ENCODE measurements at places on chromosomes 2 and 18.
A peak's percentile ranks its signal among the peaks of the same experiment; 100 is the strongest.

- DNase-seq: no peak
Observed at GRCh38 chr18:76823161-76823538, 793 bp downstream of the ZNF236 start.

GRCh38 chr2:26696351-26696816 is 3.9 kb downstream of the KCNK3 start:
- DNase-seq: no peak

- DNase-seq: no peak
Observed at GRCh38 chr2:10556271-10557140, 108.4 kb upstream of the ODC1 start.

DNA sequence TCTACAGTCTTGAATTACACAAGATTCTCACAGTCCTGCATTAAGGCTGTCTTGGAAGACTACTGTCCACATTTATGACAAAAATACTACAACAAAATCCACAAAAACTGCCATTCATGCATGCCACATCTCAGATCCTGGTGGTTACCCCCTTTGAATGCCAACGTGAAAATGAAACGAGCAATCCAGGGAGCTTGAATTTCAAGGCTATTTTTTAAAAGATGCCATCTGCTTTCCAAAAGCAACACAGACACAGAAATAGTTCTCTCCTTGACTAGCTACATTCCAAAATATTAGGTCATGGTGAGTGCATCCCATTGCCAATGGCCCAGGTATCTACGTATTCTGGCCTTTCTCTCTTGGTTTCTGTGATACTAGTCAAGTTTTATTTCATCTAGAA is 36.3 kb downstream of the IRS1 start:
- no peak for DNase-seq

GRCh38 chr2:45612285-45612684 is 1.2 kb upstream of the SRBD1 start:
- no peak for DNase-seq

GRCh38 chr18:11969904-11970835 is 11.1 kb upstream of the IMPA2 start:
- no peak for DNase-seq

DNA sequence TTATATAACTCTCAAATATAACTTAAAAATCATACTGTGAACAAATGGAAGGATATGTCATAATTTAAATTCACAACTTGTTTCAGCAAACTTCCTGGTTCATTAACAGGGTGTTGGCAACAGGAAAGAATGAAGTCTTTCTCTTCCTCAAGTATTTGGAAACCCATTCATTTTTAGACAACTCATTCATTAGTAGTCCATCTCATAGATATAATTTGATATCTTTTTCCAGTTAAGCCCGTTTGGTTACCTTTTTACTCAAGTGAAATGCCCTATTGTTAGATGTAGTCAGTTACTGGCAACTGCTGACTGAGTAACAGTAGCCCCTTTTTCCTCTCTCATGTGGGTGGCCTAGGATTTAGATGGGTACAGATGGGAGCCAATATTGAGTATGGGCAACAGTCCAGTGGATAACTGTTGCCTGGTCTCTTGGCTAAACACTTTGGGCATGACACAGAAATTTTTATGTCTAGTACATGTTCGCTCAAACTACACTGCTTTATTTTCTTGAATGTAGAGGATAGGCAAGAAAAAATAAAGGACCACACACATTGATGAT is 4.6 kb upstream of the UGP2 start:
- no peak for DNase-seq

DNA sequence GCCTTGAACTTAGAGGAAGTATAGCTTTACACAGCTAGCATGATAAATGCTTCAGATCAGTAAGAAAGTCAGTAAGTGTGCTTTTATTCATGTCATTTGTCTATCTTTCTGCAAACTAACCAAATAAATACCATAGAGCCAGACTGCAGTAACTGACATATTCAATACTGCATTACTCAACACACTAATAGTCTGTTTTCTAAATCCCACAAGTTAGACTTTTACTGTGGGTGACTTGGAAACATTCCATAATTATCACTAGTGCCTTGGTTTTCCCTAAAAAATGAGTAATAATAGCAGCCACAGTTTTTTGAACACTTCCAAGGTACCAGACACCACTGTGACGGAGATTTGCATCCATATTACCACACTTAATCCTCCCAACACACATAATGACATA is 33.0 kb downstream of the ACVR1 start:
- DNase-seq: no peak

- DNase-seq: no peak
Observed at GRCh38 chr2:163716101-163716500, 19.7 kb downstream of the FIGN start.

- no peak for DNase-seq
Observed at GRCh38 chr18:58100154-58100553, 56.1 kb downstream of the NEDD4L start.

- no peak for DNase-seq
Observed at GRCh38 chr2:96811917-96812316, 4.2 kb upstream of the CNNM3 start.

- no peak for DNase-seq
Observed at GRCh38 chr18:60019463-60019840, 119.7 kb downstream of the PMAIP1 start.

DNA sequence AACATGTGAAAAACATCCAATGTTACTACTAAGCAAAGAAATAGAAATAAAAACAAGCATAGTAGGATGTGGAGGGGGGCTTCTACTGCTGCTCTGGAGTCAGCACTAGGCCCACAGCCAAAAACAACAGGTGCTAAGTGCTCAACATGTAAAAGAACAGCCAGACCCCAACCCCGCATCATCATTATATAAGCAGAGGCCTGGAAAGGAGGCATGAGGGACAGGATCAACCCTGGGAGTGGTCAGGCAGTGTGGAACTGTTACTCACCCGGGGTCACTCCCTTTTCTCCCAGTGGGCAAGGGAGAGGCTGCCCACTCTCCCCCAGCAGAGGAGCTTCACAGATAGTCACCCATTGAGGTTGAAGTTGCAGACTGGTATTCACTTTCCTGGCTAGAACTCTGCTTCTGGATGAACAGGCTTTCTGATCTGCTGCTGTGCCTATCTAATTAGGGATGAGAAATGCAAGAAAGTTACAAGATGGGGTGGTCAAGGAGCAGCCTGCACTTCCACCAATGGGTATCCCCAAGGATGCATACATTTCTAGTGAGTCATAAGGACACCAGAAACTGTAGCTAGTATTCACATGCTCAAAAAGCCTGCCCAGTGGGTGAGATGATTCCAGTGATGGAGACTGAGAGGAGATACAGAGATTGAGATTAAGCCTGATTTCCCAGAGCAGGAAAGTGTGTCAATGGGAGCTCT is 480.1 kb upstream of the TCF4 start:
- no peak for DNase-seq

- DNase-seq: no peak
Observed at GRCh38 chr18:68985172-68985820, 187.4 kb downstream of the CCDC102B start.

DNA sequence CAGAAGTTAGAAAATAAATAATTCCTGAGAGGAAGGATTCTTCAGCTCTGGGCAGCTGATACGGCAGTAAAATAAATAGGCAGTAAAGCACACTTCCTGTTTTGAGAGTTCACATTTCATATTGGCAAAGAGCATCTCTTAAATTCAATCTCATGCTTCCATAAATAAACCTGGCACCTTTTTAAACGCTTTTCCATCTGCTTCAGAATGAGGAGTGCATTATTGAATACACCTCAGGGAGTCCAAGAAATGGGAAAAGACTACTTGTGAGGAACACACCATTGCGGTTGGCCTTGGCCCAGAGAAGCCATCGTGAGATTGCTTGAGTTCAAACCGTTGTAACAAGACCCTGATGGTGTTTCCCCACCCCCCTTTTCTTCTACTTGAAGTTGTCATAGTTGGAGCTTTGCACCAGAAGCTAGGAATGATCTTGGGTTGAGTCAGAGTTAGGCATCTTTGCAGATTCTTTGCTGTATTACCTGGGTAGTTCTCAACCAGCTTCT is 123.9 kb downstream of the RDH14 start:
- DNase-seq: no peak

- DNase-seq: no peak
Observed at GRCh38 chr2:61620244-61621159, 82.3 kb upstream of the XPO1 start.

DNA sequence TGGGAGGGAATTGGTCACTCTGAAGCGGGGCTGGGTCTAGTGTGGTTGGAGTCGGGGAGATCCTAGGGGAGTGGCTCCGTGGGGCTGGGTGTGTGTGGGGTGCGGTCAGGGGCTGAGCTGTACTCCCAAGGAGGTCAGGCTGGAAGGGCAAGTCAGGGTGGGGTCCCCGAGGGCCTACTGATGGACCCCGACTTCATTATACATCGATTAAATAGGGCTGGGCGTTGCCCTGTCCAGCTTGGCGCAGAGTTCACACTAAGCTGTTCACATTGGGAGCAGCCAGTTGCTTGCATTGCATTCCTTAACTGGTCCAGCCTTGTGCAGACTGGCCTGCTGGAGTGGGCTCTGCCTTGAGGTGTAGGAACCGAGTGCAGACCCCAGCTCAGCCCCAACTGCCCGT is 131.2 kb downstream of the ASB1 start:
- DNase-seq: no peak

GRCh38 chr2:74849228-74849892 is 15.4 kb downstream of the HK2 start:
- DNase-seq: peak; percentile 64

- no peak for DNase-seq
Observed at GRCh38 chr2:104052356-104052755, 801.6 kb upstream of the POU3F3 start.

- DNase-seq: no peak
Observed at GRCh38 chr2:95347681-95348608, 50.8 kb downstream of the KCNIP3 start.

DNA sequence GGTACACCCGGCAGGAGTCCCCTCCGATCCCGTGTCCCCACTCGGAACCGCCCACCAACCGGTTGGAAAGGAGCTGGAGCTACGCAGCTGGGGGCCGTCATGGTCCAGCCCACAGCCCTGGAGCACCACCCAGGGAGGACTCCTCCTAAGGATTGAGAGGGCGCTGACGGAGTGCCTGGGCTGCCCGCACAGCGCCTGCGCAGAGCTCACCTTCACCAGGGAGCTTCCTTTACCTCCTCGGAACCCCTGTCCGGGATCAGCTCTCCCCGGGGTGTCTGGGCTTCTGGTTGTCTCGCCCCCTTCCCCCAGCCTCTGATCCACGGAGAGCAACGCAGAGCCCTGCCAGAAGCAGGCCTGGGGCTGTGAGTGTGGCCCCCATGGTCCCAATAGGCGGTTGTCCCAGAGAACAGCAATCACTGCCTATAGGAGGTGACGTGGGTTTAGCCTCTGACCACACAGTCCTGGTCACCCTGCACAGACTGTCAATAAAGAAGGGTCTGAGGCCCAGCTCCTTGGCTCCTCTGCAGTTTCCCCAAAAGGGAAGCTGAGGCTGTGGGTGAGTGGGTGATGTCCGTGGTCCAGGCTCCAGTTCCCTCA is 14.6 kb downstream of the ALPG start:
- no peak for DNase-seq

DNA sequence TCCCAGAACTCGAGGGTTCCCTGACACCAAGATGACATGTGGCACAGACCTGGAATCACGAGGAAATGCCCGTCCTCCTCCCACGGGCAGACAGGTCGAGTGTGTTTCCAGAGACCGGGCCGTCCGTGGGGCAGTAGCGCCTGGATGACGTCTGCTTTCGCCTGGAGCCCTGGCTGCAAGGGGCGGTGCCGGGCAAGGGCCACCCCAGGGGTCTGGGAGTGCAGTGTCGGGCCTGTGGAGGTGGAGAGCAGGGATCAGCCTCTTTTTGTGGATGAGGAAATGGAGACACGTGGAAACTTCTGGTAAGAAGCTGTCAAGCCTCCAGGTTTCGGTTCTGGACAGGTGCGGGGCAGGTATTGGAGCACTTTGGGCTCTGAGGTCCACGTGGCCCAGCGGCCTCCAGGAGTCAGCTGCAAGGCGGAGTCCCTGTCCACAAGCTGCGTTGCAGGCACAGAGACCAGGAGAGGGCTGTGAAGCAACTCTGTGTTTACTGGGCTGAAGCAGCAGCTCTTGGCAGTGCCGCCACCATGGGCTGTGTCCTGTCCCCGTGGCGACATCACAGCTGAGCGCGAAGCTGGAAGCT is 25.6 kb downstream of the NFATC1 start:
- DNase-seq: no peak

- DNase-seq: peak; percentile 52
Observed at GRCh38 chr2:171247741-171248662, 87.3 kb upstream of the TLK1 start.

DNA sequence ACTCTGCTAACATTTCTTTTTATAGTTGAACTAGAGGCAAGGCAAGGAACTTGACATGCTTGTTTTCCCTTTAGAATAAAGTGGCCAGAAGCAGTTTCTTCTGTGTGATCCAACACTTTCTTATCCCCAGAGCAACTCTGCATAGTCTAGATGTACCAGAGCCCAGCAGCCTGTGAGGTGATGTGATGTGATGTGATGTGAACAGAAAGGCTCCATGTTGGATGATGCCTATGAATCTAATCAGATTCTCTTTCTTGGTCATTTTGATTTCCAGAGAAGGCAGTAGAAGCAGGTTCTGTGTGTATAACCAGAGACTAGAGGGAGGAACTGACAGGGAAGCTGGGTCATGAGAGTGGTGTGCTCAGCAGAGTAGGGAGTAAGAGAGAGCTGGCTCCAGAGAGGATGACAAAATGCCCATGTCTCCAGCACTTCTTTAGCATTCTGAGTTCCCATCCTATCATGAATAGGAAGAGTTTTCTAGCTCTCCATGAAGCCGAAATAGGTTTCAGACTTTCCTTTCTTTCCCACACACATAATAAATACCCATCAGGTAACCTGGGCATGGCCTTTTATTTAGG is 31.0 kb upstream of the PTH2R start:
- no peak for DNase-seq

GRCh38 chr2:236661061-236661761 is 91.6 kb downstream of the ACKR3 start:
- no peak for DNase-seq

DNA sequence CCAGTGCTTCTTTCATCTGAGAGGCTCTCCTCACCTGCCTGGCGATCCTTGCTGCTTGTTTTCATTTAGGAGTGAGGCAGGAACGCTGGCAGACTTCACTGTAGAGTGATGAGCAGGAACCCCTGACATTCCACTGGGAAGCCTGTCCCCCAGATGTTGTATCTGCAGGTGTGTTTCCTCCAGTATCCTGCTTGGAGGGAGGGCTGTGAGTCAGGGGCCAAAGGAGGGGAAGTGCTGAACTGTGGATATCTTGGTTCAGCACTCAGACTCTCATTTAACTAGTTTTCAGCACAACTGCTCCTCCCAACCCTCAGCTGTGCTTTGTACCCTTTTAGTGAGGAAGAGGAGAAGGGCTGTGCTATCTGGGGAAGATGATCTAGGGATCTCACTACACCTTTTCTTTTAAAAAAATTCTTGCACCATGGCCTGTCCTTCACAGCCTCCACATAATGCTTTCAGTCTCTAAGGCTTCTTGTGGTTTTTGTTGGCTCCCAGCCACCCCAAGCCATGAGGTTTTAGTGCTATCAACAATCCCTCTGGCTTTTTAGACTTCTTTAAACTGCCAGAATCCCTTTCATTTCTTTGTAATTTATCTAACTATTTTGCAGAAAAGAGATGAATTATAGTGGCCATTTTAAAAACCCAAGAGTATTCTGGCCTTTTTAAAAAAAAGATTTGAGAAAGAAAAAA is 11.2 kb downstream of the ANKAR start:
- DNase-seq: no peak
